ENCODE measurements at places on chromosomes 6 and 20. TPM values are rescaled to one million over a fixed set of nuclear protein-coding genes. Genes with fewer than 3 reads are reported as not detected.

LGSN gene
- not detected for total RNA-seq

TSBP1 gene
- total RNA-seq, result not detected

DNA sequence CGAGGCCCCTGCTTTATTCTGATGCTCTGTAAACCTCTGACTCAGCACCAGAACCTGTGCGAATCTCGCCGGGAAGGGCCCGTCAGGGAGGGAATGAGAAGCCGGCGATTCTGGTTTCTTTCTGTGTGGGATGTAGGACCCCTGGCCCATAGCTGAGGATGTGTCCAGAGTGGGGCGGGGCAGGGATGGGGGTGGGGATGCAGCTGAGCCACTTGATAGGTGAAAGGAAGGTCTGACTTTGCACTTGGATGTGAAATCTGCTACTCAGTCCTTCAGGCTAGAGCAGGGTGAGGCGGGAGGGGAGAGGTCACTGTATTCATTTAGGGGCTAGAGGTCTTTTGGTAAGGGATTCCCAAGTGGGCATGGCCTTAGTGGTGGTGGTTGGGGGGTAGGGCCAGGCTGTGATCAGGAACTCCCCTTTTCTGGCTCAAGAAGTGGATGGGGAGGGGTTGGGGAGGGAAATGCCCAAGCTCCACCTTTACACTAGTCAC lies 2.3 kb downstream of the TOX2 start:
- no peak for DNase-seq

- no peak for DNase-seq
Measured at GRCh38 chr6:133632906-133633305, 256.0 kb upstream of the TCF21 start.

DNA sequence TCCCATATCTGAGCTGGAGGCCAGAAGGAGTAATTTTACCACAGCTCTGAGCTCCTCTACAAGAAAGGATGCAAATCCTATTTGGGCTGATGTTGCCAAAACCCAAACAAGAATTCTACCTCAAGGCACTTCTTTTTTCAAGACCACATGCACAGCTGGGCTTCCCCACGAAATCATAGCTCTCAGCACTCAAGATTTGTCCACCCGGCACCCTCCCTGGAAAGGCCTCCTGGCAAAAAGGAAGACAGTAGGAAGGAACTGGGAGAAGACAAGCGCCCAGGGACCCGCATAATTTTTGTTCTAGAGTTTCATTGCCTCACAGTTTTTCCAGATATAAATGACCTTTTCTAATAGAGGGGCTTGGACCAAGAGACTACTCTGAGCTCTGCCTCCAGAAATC lies 90.5 kb downstream of the BANF2 start:
- no peak for DNase-seq

DNA sequence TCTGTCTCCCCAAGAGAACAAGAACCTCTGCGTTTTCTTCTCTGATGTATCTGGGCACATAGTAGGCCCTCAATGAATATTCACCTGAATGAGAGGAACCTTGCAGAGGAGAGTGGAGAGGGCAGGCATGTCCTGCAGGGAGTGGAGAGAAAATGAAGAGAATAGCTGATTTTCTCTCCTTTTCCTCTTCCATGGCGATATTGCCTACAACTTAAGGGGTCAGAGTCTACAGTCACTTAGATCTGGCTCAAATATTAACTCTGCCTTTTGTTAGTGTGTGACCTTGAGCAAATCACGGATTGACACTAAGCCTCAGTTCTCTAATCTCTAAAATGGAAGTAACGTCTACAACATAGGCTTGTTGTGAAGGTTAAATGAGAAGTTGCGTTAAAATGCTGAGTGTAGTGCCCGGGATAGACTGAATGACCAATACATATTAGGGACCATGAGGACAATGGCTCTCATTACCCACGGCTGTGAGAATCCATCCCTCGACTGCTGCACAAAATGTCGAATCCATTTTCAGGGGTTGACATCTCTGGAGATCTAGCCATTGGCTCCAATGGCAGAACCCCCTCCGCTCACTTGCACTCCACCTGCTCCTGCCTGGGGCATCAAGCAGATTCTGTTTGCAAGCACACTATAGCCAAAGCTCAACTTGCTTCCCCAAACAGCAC lies 14.8 kb downstream of the CD83 start:
- no peak for DNase-seq
